ENCODE measurements at places on chromosomes 1 and 21. TPM values are rescaled to one million over a fixed set of nuclear protein-coding genes. Genes with fewer than 3 reads are reported as not detected.

The ORC1 gene
- polyA plus RNA-seq, result 5.2 TPM

The CRB1 gene
- polyA plus RNA-seq, result 0.18 TPM

The RAB3B gene
- 10.2 TPM for polyA plus RNA-seq

The OR2G6 gene
- polyA plus RNA-seq, result not detected

The FOXO6 gene
- 0.35 TPM for polyA plus RNA-seq

The MARK1 gene
- polyA plus RNA-seq, result 3.0 TPM

The ADAM30 gene
- not detected for polyA plus RNA-seq

The FCRLB gene
- 2.0 TPM for polyA plus RNA-seq

The C1orf116 gene
- polyA plus RNA-seq, result not detected

The LRRC38 gene
- polyA plus RNA-seq, result not detected

All from SK-N-SH (cell line).